NCI-H187 (cell line): ENCODE measurements at places on chromosomes 7 and 10.
A peak's percentile ranks its signal among the peaks of the same experiment; 100 is the strongest.

DNA sequence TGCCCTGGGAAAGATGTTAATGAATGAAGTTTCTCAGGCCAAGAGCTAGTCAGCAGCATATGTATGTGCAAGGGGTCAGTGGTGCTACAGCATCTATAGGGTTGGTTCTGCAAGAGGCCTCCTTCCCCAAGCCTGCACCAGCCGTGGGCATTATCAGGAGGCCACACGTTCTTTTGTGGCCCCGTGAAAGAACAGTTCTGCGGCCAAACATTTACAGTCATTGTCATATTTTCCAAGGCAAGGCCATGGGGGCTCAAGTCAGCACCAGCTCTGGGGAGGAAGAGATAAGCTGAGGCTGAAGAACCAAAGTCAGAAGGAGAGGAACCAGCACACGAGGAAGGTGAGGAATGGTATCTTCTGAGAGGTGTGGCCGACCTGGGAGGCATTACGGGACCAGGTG, 54.4 kb upstream of the TMEM72 start:
- no peak for DNase-seq

- no peak for DNase-seq
These were observed 1005.0 kb downstream of the LRMDA start for GRCh38 chr10:76436401-76436811.

GRCh38 chr10:45429790-45430189, 55.8 kb downstream of the ALOX5 start:
- DNase-seq, result no peak

GRCh38 chr10:97321032-97321803, 2.1 kb downstream of the FRAT1 start:
- DNase-seq, result peak; percentile 34

DNA sequence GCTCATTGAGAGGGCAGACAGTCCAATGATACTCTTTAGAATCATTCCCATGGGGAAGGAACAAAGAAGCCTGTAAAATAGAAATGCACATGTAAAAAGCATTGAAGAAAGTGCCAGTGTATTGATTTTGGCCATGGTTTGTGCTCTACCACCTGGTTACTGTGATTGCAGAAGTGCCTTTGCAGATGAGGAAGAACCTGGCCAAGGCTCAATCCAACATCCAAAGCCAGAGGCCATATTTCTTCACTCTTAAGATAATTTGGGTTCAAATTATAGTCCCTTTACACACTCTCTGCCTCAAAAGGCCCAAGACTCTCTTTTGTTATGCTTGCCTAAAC, 122.1 kb downstream of the EGFR start:
- no peak for DNase-seq

DNA sequence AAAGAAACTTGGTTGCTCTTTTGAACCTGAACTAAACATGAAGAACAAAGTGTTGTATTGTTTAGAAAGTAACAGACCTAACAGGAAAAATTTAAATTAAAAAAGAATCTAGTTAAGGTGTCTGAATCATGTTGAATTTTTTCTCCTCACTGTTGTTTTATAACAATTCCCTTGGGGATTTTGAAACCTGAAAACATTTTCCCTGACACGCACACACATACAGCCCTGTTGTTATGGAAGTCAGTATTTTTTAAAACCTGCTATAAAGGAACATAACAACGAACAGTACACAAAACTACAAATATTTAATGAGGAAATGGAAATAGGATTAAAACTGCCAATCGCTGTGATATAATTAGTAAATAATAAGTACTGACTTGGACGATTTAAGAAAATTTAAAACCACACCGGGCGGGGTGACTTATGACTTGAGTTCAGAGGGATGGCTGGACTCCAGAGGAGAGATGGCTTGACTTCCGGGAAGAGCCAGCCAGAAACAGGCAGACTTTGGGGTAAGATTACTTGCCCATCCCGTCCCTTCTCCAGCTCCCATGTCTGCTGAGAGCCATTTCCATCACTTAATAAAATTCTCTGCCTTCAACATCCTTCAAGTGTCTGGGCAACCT, 16.2 kb upstream of the SPOCK2 start:
- no peak for DNase-seq

- no peak for DNase-seq
These were observed 100.1 kb downstream of the ST7 start for GRCh38 chr7:117053432-117053831.

DNA sequence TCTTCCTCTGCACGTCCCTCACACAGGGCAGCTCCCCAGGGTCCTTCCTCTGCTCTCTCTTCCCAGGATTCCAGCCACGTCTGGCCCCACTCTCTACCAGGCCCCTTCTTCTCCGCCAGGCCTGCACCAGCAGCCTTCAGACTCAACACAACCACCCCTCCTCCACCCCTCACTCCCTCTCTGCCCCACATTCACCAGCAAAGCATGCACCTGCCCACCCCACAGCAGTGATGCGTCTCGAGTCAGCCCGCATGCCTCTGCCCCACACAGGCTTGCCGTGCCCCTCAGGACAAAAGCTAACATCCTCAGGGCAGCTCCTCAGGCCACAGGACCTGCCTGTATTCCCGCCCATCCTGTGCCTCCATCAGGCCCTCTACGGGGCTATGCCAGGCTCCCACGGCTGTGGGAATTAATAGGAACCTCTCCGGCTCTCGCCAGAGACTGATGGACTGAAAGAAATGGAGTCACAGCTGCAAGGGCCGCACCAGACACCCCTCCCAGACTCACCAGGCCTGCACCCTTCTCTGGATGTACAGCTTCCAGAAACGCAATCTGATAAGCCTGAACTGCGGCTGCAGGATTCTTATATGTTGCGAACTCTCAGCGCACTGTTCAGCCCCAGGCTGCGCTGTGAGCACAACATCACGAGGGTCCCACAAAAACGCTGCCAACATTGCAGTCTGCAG, 100.1 kb downstream of the CYTH3 start:
- DNase-seq, result no peak

- DNase-seq, result no peak
These were observed 38.0 kb upstream of the SPOCK2 start for GRCh38 chr10:72126184-72126871.

GRCh38 chr10:113390896-113391295, 162.0 kb upstream of the HABP2 start:
- no peak for DNase-seq

GRCh38 chr7:2069472-2069860, 163.3 kb downstream of the MAD1L1 start:
- DNase-seq, result no peak

DNA sequence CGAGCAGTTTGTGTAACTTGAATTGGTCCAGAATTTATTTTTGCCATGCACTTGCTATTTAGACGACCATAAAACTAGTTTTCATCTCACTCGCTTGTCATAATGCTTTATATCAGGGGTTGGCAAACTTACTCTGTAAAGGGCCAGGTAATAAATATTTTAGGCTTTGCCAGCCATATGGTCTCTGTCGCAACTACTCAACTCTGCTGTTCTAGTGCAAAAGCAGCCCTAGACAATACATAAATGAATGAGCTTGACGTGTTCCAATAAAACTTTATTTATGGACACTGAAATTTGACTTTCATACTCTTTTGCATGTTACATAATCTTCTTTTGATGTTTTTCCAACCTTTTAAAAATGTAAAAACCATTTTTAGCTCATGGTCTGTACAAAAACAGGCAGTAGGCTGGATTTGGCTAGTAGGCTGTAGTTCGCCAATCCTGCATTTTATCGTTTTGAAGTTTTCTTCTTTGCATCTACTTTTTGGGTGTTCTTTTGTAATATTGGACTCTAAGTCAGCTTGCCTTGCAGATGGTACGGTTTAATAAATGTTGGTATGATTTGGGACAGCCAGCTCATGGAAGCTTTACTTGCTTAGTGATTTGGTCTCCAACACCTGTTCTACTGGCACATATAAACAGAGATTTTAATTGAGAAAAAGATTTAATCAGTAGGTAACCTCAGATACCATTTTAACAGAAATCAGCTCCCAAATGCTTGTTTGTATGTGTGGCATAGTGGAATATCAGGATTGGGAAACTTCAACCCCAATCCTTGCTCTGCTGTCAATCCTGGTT, 25.6 kb downstream of the SND1 start:
- no peak for DNase-seq

DNA sequence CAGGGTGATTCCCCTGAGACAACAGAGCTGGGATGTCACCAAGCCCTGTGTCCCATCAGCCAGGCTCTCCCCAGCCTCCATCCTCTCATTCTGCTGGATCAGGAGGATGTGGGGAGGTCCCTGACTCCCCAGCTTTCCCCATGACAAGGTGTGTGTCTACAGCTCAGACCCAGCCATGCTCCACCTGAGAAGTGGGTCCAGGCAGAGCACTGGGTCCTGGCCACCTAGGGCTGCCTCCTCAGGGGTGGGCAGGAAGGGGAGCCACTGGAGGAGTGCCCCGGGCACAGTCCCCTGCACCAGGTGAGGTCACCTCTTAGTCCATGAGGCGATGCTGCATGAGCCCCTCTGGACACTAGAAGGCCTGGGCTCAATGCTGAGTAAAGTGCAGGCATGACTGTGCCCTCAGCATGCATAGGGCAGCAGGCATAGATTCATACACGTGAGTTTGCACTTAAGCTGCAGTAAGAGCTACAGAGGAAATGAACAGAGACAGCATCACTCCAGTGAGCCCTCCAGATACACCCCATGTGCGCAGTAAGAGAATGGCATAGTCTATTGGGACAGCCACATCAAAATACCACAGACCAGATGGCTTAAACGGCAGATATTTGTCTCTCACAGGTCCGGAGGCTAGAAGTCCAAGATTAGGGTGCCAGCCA, 48.3 kb downstream of the ALOX5 start:
- DNase-seq, result no peak

- no peak for DNase-seq
These were observed 4.6 kb downstream of the C7orf25 start for GRCh38 chr7:42907316-42907715.

GRCh38 chr7:71539615-71540014, 407.7 kb downstream of the GALNT17 start:
- no peak for DNase-seq

GRCh38 chr10:121607310-121608055, 9.2 kb upstream of the FGFR2 start:
- DNase-seq, result no peak

DNA sequence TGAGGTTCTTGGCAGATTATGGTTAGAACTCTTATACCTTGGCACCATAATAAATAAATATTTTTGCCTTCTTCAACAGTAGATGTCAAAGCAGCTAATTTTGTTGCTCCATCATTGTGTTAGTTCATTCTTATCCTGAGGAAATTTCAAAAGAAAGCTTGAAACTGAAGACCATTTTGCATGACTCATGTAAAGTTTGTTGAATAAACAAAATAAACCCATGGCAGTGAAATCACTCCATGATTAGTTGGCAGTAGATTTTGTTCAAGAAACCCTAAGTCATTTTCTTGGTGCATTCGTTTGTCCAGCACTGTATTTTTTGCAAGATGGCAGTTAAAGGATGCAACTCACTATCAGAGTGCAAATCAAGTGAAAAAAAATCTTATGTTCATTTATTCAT, 91.6 kb downstream of the HECW1 start:
- DNase-seq, result no peak

GRCh38 chr7:128425850-128426249, 16.1 kb upstream of the IMPDH1 start:
- DNase-seq, result peak; percentile 10

DNA sequence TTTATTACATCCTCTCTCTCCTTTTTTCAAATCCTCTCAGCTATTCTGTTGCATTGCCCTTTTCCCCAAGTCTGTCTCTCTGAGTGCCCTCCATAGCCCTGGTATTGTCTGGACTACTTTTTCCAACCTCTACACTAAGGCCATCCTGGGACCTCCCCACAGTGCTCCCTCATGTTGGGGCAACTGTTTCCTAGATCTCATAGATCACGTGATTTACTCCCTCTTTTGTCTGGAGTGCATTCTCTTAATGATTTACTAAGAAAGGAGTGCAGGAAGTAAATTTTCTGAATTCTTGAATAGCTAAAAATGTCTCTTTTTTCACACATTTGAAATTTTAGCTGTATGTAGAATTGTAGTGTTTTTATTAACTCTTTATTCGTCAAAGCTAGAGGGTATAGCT, 217.0 kb downstream of the PAXIP1 start:
- no peak for DNase-seq

DNA sequence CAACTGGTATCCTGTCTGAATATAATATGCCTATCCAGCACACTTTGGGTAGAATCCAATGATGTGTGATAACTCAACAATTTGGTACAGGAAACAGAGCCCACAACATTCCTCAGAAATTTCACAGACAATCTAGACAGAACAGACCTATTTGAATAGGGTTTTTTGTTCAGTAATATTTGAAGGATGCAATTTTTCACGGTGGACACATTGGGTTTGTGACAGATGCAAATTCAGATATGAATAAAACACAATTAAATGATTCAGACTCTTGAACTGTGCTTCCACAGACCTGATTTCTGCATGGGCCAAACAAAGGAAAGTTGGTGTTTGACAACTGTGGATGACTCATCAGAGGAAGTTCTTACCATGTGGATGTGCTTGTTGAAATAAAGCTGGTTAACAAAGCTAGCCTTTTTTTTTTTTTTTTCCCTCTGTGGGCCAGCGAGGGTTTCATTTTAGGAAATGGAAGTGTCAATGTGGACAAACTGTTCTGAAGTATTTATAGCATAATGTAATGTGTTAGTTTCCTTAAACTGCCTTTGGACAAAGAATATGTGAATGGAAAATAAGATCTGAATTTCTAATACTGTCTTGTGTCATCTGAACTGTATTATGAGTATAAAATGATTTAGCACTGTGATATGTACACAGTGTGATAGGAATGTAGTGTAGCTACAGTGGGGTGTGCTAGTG, 43.2 kb upstream of the FAM133B start:
- DNase-seq, result no peak

DNA sequence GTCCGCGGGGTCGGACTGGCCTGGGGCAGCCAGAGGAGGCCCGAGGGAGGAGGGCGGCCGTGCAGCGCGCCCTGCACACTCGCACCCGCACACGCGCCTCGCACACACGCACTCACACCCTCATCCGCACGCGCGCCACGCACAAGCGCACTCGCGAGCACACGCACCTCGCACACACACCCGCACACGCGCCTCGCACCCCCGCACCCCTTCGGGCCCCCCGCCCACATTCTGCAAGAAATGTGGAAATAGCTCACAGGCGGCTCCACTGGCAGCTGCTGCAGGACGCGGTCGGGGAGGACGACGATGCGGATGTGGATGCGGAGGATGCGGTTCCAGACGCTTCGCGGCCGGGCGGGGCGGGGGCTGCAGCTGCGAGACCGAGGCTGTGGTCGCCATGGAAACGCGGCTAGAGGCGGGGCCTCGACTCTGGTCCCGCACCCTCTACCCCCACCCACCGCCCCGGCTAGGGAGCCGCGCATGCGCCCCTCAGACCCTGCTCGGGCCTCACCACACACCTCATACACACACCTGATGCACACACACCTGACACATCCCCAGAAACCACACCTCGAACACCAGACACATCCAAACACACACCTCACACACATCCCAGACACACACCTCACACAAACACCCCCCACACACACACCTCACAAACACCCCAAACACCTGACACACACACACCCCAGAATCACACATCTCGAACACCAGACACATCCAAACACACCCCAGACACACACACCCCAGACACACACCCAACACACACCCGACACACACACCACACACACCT, at the start of gene CALY:
CALY (minus strand) TSS at position 320 of the 793 bp plus-strand sequence. CDS start 7,907 bp downstream, outside the sequence.
- DNase-seq, result no peak

DNA sequence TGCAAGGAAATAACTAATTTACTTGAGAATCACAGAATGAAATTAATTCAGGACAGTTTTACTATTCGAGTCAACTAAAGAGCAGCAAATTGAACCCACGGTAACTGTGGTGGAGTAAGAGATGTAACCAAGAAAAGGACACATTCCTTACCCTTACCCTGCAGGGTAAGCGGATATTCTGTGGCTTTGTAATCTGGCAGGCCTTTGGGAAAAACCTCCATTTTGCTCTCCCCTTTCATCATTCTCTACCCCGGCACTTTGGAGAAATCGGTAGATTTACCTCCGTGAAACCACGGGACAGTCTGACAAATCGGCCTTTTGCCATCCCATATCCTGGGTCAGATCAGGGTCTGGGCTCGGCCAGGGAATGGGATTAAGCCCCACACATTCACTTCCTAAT, 18.4 kb downstream of the RCC1L start:
- DNase-seq, result no peak
